ENCODE measurements at places on chromosomes 12 and 14.

GRCh38 chr14:96797582-96798349, 584 bp downstream of the VRK1 start:
- DNase-seq = no peak

GRCh38 chr12:48969833-48970701, 1.5 kb downstream of the WNT10B start:
- DNase-seq = no peak

DNA sequence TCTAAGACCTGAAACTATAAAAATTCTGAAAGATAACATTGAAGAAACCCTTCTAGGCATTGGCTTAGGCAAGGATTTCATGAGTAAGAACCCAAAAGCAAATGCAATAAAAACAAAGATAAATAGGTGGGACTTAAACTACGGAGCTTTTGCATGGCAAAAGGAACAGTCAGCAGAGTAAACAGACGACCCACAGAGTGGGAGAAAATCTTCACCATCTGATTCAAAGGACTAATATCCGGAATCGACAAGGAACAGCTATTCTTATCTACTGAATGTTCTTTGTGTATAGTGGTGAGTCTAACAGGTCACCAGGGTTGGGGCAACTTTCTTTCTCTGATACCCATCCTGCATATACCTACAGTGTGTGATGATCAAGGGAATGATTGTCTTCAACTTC, 198.6 kb downstream of the CCDC91 start:
- no peak for DNase-seq

- no peak for DNase-seq
Measured at GRCh38 chr14:25607192-25607591, 557.2 kb upstream of the STXBP6 start.

DNA sequence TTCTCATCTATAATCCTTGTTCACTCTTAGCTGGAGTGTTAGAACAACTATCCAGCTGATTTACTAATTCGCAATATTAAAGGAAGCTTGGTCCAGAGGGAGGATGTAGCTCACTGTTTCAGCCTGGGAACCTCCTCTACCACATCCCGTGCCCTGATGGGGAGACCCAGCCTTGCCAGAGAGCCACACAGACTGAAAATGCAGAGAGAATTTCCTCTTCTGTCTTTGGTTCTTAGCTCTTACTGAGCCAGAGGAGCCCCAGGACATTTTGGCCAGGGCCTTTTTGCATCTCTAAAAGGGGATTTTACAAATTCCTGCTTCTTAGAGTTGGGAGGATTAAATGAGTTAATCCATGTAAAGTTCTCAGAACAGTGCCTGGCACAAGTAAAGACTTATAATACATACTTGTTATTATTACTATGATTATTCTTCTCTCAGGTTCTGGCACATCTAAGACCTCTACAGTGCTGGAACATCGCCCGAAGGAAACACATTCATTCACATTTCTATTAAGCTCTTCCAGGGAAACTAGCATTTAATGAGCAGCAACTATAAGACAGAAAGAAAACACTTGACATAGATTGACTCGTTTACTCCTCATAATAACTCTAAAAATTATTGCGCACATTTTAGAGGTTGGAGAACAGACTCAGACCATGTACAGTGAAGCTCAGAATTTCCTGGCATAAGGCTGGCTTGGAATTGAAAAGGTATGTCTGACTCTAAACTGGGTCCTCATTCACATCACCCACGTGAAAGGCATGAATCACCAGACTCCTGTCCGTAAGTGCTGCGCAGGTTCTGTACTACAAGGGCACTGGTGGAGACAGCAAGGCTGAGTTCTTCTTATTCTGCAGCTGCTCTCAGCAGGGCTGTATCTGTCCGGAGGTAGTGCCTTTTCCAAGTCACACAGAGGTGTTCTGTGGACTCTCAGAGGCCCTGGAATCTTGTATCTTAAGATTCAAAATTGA, 27.8 kb upstream of the AEBP2 start:
- DNase-seq = no peak

DNA sequence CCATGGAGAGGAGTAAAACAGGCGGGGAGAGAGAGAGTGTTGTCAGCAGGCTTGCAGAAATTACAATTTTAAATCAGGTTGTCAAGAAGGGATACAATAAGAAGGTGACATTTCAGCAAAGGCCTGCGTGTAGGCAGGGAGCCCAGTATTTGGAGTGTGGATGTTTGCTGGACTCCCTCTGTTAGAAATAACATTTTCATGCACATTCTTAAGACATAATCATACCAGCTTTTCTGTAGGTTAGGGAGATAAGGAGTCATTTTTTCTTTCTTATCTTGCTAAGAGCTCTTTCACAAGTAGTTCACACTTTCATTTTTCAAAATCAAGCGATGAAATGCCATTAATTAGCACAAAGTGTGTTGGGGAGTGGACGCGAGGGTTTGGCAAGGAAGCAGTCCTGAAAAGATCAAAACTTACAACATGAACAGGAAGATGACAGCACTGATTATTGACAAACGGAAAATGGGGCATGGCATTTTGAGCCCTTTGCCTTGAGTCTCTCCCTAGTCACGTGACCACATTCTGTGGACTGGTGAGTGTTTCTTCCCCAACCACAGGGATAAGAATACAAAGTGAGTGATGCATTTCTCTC, 160.2 kb downstream of the DAD1 start:
- no peak for DNase-seq

DNA sequence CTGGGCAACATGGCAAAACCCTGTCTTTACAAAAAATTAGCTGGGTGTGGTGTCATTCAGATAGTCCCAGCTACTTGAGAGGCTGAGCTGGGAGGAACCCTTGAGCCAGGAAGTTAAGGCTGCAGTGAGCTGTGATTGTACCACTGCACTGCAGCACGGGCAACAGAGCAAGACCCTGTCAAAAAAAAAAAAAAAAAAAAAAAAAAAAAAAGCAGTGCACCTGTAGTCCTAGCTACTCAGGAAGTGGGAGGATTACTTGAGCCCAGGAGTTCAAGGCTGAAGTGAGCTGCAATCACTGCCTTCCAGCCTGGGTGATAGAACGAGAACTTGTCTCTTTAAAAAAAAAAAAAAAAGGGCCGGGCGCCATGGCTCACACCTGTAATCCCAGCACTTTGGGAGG, 5.6 kb downstream of the REM2 start:
- no peak for DNase-seq

GRCh38 chr12:46515829-46516228, 143.3 kb upstream of the SLC38A2 start:
- DNase-seq = no peak

DNA sequence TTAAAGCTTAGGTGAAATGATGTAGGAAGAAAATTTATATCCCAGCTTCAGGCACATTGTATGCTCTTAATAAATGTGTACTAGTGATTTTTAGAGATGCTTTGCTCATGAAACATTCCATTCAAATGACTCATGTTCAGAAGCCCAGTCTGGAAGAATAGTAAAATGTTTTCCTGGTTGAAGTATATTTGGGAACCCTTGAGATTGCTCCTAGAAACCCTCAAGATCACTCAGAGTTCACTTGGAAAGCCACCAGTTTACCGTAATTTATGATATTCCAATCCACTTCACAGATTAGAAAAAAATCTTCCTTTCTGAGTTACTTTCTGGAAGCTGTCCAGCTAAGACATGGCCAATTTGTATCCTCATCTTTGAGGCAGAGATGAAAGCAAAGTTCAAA, 186.4 kb downstream of the SYT10 start:
- no peak for DNase-seq

DNA sequence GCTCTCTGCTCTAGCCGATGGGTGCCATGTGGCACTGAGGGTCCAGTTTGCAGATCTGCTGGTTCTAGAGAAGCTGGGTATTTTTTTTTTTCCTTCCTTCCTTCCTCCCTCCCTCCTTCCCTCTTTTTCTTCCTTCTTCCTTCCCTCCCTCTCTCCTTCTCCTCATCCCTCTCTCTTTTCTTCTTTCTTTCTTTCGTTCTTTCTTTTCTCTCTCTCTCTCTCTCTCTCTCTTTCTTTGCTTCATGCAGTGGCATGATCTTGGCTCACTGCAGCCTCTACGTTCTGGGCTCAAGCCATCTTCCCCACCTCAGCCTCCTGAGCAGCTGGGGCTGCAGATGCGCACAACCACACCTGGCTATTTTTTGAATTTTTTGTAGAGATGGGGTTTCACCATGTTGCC, 2.7 kb upstream of the BCL7A start:
- no peak for DNase-seq

GRCh38 chr14:77140359-77141213, 1.0 kb downstream of the ZDHHC22 start:
- DNase-seq = no peak

DNA sequence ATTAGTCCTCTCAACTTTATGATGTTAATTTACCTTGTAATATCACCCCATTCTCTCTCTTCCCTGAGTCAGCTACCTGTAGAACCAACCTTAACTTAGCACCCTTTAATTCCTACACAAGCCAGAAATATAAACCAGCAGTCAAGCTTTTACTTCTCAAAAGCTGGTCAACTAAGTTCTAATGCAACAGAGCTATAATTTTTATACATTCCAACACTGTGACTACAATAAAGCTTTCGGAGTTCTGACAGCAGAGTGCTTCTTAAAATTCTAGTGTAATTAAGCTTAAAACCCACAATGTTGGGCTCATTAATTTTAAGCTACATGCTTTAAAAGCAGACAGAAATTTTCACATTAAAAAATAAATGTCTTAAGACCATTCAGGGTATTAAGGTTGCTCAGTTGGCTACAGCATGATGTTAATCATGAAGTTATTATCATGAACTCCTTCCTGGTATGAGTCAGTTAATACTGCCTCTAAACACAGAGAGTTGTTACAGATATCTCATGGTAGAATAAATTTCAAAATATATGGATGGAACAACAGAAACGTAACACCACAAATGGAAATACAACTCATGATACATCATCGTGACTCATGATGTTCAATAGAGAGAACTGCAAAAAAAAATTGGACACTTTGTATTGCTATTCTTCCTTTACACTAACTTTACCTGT, 126.7 kb downstream of the EPS8 start:
- peak; percentile 80 for DNase-seq

DNA sequence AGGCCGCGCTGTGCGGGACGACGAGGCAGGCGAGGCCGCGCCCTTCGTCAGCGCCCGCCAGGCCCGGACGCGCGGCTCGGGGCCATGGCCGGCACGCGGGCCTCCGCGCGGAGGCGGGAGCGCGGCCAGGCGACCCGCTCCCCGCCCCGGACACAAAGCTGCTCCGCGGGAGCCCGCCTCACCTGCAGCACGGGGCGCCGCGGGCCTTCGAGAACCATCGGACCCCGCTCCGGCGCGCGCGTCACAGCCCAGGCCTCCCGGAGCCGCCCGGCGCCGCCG, 342 bp downstream of the DICER1 start:
- DNase-seq = no peak

DNA sequence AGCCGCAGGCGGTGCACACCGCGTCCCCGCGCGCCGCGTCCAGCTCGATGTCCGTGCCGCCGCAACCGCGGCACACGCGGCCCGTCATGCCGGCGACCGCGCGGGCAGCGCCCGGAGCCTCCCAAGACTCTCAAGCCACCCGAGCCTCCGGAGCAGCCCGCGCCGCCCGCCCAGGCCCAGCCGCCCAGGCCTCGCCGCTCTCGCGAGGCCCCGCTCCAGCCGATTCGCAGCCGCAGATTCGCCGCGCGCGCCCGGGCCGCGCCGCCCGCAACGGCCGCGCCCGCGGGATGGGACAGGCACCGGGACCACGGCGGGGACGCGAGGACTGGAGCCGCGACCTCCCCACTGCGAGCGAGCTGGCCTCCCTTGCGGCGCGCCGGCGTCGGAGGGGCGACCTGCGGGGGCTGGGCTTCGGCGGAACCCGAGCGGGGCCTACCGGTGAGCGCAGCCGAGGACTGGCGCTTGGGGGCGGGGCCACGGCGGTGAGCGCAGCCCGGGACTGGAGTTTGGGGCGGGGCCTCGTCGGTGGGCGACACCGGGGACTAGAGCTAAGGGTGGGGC, at the start of gene BRF1:
BRF1 (minus strand) TSS at position 460 of the 561 bp plus-strand sequence; CDS start at position 88, 372 bp downstream.
- no peak for DNase-seq

DNA sequence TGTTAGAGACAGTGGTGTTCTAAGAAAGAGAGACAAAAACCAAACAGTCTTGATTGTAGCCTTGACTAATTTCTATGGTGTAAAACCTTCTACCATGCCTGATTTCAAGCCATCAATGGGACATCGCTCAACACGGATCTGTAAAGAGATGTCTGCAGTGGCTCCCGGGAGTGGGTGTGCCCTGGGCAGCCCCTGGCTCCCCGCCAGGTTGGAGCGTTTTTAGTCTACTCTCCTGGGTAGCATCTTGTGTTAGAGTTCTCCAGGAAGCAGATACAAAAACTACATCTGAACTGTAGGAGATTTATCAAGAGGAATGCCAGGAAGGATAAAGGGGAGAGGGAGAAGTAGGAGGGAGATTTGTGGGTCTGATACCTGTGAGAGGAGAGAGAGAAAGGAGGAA, 1212.9 kb downstream of the BCL11B start:
- no peak for DNase-seq

DNA sequence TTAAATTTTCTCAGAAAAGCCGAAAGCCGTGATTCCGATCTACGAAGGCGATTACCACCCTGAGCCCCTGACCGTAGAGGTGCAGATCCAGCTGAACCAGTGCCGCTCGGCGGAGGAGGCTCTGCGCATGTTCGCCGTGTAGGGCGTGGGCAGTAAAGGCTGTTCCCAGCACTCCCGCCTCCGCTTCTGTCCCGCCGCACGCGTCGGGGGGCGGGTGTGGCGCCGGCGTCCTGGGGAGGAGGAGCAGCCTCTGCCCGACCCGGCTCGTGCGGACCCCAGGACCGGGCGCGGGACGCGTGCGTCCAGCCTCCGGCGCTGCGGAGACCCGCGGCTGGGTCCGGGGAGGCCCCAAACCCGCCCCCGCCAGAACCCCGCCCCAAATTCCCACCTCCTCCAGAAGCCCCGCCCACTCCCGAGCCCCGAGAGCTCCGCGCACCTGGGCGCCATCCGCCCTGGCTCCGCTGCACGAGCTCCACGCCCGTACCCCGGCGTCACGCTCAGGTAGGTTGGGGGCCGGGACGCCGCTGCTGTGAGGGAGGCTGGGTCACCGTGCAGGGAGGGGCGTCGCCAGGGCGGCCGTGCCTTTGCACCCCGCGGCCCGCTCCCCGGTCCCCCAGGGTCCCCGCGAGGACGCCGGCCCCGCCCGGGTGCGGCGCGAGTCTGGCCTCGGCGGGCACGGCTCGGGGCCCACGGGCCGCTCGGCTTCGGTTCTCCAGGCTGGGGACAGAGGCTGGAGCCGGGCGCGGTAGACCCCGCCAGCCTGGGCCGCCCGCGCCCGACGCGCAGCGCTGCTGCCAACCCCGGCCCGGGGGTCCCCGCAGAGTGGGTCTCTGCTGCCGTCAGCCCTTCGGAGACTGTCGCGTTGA, at the start of gene B3GNT4:
B3GNT4 (plus strand) TSS at position 409 of the 866 bp plus-strand sequence. CDS start 910 bp downstream, outside the sequence.
- no peak for DNase-seq

Measured in GM04503 (cell line).